ENCODE measurements at places on chromosomes 11 and 22.
A peak's percentile ranks its signal among the peaks of the same experiment; 100 is the strongest.

GRCh38 chr22:39514373-39514973, 5.9 kb upstream of the ATF4 start:
- DNase-seq = no peak

DNA sequence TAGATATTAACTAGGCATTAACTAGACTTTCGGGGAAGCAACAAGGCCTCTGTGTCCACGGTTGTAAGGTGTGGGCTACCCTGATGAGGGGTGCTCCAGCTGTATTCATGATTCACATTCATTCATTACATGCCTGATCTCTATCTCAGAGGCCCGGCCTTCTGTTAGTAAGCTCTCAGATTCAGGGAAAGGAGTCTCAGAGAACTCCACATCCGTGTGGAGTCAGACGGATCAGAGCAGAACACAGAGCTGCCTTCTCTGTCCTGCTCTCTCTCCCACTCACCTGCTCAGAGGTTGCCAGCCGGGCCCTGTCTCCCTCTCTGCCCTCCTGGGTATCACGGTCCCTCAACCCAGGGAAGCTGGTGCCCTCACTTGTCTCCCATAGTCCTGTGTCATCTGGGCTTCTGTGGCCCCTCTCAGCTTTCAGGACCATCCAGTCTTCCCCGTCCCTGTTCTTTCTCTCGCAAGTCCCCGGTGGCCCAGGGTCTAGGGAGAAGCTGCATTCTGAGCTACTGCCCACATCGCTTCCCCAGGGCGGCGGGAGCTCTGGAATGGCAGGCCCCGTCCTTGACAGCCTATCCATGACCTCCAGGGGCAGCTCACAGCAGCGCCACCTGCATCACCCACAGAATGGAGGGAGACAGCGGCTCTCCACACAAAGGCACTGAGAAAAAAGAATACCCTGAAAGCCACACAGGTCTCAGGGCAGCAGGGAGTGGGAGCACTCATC, 4.3 kb downstream of the TP53AIP1 start:
- DNase-seq = no peak

GRCh38 chr11:13728076-13728475, 59.6 kb downstream of the FAR1 start:
- no peak for DNase-seq

DNA sequence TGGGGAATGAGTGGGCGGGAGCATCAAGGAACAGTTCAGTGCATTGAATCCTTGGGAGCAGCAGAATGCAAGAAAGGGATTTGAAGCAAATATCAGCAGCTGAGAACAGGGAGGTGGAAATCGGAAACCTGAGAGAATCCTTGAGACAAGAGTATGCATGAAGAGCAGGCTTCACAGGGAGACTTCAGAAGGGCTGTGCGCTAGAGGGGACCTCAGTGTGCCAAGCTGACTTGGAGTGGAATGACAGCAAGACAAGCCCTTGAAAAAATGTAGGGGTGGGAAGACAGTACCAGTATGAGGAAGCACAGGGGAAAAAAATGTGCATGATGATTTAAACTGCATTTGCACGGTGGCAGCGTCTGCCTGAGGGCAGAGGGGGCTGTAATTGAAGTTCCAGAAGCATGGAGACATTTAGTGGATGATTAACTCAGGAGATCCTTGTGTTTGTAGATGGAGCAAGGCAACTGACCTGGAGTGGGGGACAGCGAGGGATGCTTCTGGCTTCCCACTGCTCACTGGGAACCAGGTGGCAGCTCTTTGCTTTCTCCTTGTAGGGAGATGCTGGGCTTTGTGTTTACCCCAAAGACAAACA, 204.9 kb upstream of the PLET1 start:
- DNase-seq = no peak

DNA sequence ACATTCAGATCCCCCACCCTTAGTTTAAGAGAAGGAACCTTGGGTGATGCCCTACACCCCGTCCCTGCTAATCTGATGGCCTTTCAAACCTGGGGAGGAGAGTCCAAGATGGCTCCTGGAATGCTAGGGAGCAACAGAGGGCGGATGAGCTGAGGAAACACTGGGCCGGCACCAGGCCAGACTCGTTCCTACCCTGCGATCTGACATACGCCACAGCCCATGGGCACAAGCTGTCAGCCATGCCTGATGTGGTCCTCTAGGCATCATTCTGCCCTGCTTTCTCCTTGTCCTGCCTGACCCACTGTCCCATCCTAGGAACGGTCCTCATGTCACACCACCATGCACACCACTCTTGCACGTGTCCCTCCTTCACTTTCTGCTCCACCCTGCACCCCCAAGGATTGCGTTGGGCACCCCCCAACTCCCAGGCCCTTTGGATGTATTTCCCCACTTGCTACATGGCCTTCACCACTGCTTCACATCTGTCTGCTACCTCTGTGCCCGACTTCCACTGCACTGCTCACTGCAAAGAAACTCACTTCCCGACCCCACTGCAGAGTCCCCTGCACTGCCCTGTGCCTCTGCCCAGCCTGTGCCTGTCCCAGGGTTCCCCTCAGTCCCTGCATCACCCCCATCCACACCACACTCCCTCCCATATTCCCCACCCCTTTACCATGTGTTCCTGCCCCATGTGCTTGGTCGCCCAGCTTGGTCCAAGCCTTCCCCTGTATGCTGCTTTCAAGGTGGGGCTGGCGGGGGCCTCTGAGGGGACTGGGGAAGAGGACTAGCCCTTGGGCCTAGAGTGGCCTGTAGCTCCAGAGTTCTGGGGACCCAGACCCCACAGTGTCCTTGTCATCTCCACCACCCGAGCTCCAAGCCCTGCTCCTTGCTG, 29.2 kb downstream of the USP35 start:
- no peak for DNase-seq

DNA sequence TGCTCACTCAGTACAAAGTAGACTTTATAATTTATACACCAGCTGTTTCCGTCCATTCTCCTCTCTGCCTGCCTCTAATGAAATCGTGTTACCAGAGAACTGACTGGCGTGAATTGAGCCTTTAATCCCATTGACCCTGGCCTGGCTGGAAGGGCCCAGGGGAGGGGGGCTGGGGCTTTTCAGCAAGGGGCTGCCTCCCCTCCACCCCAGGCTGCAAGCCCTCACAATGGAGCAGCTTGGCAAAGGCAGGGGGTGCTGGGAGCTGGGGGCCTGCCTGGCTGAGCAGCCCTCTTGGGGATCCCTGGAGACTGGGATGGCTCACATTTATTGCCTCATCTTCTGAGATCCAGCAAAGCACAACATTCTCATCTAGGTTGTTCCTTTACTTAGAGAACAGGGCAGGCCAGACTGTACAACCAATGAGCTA, 25.8 kb upstream of the LMO1 start:
- no peak for DNase-seq

GRCh38 chr11:75547617-75548058, 14.4 kb upstream of the SERPINH1 start:
- DNase-seq = peak; percentile 67

- peak; percentile 35 for DNase-seq
Observed at GRCh38 chr11:65355013-65355775, 643 bp downstream of the TIGD3 start.

GRCh38 chr11:63599211-63600122, 14.8 kb downstream of the PLAAT3 start:
- DNase-seq = peak; percentile 67

- DNase-seq = no peak
Observed at GRCh38 chr11:16406226-16406625, 49.9 kb upstream of the SOX6 start.

DNA sequence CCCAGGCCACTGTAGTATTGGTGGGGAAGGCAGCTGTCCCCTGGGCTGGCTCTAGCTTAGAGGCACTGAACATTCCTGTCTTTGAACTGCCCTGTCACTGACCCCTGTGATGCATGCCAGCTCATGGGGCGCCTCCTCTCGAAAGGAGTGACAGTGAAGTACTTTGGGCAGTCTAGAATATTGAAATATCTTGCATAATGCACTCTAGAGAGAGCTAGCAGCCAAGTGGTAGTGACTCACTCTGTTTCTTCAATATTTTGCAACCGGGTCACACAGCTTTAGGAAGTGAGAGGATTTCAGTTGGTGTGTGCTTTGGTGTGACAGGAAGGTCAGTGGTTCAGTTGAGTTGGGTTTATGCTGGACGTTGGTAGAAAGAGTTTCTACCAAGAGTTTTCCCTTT, 35.5 kb upstream of the ST14 start:
- DNase-seq = peak; percentile 54

DNA sequence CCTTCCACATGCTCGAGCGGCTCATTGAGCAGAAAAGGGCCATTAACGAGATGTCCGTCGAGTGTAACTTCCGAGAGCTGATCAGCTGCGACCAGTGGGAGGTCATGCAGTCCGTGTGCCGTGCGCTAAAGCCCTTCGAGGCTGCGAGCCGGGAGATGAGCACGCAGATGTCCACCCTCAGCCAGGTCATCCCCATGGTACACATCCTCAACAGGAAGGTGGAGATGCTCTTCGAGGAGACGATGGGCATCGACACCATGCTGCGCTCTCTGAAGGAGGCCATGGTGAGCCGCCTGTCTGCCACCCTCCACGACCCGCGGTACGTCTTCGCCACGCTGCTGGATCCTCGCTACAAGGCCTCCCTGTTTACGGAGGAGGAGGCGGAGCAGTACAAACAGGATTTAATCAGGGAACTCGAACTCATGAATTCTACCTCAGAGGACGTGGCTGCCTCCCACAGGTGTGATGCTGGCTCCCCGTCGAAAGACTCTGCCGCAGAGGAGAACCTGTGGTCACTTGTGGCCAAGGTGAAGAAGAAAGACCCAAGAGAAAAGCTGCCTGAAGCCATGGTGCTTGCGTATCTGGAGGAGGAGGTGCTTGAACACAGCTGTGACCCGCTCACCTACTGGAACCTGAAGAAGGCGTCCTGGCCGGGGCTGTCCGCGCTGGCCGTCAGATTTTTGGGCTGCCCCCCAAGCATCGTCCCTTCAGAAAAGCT, 31.7 kb downstream of the ALG12 start:
- DNase-seq = no peak

DNA sequence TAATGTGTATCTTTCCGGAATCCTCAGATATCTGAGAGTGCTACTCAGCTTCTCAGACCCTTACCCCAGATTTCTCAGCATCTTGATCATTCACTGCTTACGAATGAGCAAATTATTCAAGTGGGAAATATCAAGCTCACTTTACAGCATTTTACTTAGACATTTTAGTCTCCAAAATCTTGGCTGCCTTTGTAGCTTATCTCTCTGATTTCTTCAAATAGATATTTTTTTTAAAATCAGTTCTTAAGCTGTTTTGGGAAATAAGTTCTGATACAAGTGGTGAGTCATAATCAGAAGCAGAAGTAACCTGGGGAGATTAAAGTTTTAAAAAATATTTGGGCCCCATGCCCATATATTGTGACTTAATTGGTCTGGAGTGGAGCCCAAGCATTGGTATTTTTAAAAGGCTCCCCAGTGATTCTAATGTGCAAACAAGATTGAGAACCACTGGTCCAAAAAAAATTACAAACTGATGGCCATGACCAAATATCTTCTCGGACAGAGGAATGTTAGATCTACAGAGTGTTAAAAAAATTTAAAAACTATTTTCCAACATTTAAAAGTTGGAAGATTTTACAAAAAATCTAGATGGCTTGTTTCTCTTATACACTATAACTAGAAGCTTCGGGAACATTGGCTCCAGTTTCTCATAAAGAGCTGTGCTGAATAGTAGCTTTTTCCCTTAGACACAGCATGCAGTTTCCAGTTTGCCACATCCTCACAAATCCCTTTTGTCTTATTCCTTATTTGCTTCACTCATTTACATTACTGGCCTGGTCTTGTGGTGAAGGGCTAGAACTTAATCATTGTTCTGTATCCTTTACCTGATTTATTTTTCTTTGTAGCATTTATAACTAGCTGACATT, 87.8 kb upstream of the BMAL1 start:
- DNase-seq = peak; percentile 29

DNA sequence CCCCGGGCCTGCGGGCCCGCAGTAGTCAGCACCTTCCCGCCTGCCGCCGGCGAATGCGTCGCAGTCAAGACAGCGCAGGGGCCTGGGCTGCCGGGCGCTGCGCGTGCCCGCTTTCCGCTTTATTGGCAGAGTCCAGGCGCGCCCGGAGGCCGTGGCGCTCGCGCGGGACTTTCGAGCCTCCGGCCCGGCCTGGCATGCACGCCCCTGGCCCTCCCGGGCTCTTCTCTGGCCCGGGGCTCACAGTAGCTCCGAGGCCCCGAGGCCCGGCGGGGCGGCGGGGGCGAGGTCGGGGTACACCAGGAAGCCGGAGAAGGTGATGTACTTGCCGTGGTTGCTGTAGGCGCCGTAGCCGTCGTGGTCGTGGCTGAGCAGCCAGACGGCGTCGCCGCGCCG, 3.1 kb downstream of the FAM180B start:
- no peak for DNase-seq

- DNase-seq = no peak
Observed at GRCh38 chr11:123239191-123240150, 44.4 kb upstream of the CLMP start.

DNA sequence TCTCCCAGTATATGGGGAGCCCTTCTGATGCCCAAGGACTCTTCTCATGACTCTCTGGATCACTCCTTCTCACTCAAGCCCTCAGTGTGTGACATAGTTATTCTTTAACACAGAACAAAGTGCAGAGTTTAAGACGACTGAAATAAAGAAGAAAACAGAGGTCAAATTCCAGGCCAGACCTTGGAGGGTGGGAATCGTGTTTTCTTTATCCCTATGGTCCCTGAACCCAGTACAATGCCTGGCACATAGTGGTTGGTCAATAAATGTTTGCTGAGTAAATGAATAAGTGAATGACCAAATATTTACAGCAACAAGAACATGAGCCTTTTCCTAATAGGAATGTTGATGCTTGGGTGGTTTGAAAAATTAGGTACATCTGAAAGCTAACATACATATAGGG, 28.8 kb downstream of the VSTM5 start:
- DNase-seq = no peak

DNA sequence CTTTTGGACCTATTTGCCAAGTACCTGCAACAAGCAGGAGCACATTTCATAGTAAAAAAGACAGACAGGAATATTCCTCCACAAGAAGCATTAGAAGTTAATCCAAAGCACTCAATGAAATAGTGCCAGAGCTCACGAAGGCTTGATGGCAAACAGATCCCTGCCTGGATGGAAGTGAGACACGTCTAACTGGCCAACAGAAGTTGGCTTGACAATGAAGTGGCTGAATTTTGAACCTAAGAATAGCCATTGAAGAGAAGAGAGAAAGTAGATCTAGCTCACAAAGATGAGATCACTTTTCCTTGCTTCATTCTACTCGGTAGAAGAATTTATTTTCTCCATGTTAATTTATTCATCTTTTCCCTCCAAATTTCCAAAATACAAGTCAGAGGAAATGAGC, 30.6 kb upstream of the APOA1 start:
- no peak for DNase-seq

DNA sequence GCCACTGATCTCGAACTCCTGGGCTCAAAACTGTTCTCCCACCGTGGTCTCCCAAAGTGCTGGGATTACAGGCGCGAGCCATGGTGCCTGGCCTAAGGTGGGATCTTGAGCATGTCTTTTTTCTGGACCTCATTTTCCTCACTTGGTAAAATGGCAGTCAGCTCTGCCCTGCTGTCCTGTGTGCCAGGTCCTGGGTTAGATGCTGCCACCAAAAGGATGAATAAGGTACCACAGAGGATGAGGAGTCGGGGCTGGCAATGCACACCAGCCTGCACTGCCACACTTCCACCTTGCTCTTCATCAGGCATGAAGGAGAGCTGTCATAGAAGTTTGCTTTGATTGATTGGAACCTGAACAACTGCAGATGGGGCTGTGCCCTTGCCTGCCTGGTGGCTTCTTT, 32.3 kb downstream of the ACO2 start:
- DNase-seq = peak; percentile 70

All from Ammon's horn (tissue), 1 donor.